ENCODE measurements at places on chromosomes 5 and 9.

GRCh38 chr5:1570975-1571374 is 47.2 kb upstream of the LPCAT1 start:
- no peak overlapping the region for H3K4me3 ChIP-seq
- 0 out of 2 replicates have a peak, but pooled peaks cover 2% of the 10 kb centered on the region for H3K4me1 ChIP-seq
- no peaks in the 10 kb centered on the region for H3K36me3 ChIP-seq
- no peak for DNase-seq
- H3K27ac ChIP-seq: no peak overlapping the region
- no peaks in the 10 kb centered on the region for H3K27me3 ChIP-seq

DNA sequence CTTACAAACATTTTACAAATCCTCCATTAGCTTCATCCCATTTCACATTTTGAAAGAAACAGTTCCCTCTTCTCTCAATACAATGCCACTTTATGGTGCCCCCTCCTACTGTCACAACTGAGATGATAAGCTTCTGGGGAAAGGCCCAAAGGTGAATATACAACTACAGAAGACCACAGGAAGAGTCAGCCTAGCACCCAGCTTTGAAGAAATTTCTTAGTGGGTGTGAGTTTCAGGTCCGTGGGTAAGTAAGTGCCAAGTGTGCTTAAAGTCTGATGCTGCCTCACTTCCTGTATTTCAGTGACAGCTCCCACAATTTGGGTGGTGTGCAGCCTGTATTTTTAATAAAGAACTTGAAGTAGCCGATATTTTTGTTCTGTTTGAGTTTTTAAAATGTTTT is 68.1 kb downstream of the ARHGEF28 start:
- H3K36me3 ChIP-seq: no peaks in the 10 kb centered on the region
- no peak overlapping the region for H3K27ac ChIP-seq
- H3K4me3 ChIP-seq: no peak overlapping the region
- H3K4me1 ChIP-seq: peaks cover 12% of the 10 kb centered on the region

- DNase-seq: no peak
- H3K4me1 ChIP-seq: no peaks in the 10 kb centered on the region
- no peak overlapping the region for H3K4me3 ChIP-seq
- H3K27me3 ChIP-seq: peaks cover 81% of the 10 kb centered on the region
- no peaks in the 10 kb centered on the region for H3K36me3 ChIP-seq
Measured at GRCh38 chr9:138114501-138115245, 237.1 kb downstream of the CACNA1B start.

DNA sequence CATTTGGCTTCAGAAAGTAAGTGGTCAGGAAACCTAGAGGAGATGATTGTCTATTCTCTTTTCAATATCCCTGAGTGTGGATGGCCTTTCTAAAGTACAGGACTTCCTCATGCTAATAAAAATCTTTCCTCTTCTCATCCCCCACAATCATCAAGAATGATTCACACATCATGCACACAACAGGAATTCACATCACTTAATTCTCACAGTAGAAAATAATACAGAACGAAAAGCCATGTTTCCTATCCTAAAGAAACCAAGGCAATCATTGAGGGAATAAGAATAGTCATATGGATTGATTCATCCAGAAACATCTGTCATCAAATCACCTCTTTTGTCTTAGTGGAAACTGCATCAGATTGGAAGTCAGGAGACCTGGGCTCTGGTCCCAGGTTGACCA is 203.1 kb upstream of the PIK3R1 start:
- no peaks in the 10 kb centered on the region for H3K4me1 ChIP-seq
- no peak overlapping the region for H3K27ac ChIP-seq
- H3K27me3 ChIP-seq: no peaks in the 10 kb centered on the region

DNA sequence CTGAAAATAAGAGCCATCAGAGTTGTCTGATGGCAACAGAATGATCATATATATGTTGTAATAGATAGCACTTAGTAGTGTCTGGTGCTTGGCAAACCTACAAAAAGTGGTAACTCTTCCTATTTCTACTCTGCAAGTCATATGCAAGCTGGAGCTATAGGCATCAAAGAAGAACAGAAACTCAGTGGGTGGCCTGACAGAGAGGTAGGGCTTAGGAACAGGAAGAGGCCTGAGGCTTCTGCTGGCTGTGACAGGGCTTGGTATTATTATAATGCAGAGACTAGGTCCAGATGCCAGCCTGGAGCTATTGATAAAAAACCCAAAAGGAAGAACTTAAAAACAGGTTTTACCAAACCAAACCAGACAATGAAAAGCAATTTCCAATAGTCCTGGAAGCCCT is 4.4 kb upstream of the DIAPH1 start:
- no peaks in the 10 kb centered on the region for H3K36me3 ChIP-seq
- no peaks in the 10 kb centered on the region for H3K27me3 ChIP-seq
- H3K27ac ChIP-seq: peak overlapping the region; percentile 77
- H3K4me3 ChIP-seq: peak overlapping the region; percentile 14
- DNase-seq: peak; percentile 84

DNA sequence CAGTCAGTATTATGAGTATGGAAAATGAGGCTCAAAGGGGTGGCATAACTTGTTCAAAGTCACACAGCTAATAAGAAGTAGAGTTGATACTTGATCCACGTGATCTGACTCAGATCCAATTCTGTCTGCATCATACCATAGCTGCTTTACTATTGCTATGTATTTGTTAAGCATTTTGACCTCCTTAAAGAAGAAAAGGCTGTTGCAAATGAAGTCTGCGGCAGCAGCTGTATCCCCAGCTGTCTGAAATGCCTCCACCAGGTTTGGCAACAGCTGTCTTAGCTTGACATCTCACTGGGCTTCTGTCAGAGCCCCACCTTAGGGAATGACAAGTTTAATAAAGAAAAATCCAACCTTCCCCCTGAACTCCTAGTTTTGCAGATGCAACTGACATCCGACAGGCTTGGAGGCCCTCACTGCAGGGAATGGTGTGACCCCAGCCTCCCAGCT is 75.6 kb upstream of the SLC44A1 start:
- H3K27me3 ChIP-seq: no peaks in the 10 kb centered on the region
- H3K4me3 ChIP-seq: no peak overlapping the region
- no peaks in the 10 kb centered on the region for H3K36me3 ChIP-seq
- H3K27ac ChIP-seq: no peak overlapping the region
- DNase-seq: no peak

DNA sequence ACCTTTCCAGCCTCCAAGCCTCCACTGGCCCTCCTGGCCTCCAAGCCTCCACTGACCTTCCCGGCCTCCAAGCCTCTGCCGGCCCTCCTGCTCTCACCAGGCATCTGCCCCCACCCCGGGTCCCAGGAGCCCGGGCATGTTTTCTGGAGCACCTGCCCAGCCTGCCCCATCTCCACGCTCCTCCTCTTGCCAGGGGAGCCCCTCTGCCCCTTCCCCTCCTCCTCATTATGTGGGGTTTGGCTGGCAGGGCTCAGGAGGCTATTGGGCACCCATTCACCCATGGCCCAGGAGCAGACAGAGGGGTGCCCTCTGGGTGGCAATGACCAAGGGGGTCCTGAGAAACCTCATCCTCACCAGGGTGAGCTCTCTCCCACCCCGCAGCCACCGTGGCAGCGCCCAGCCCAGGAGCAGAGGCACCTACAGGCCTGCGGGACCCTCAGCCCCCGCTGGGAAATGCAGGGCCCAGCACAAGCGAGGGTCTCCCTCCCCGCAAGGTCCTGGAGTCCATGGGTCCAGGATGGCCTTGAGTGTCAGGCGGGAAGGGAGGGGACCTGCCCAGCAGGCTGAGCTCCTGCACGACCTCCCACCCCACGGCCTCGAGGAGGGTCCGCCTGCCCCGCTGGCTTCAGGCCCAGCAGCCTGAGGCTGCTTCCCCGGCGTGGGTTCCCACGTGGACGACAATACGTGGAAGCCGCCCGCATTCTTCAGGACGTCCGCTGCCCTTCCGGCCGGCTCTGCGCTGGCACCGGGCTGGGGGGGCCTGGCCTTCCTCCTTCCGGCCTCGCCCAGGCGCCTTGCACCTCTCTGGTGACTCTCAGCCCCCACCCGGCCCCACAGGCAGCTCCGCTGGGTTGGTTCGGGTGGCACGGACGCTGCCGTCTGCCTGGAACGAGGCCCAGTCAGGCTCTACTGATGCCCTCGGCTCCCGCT is 51.4 kb upstream of the NRARP start:
- H3K4me3 ChIP-seq: no peak overlapping the region
- H3K27ac ChIP-seq: no peak overlapping the region
- no peak for DNase-seq
- peaks cover 56% of the 10 kb centered on the region for H3K27me3 ChIP-seq
- no peaks in the 10 kb centered on the region for H3K4me1 ChIP-seq

DNA sequence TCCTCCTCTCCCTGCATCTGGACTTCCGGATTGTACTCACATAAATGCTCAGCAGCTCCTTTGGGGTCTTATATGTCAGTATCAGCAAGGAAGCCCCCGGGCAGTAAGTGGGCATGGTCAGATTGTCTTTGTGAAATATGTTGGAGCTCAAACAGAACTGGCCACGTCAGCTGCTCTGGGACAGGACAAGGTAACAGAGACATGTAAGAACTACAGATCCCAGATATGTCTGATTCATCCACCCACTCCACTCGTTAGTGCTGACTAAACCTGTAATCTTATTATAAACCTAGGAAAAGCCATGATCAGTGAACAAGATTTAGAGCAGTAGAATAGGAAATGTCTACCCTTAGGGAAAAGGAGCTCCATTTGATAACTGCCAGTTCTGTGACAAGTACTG is 561.8 kb downstream of the CETN3 start:
- H3K4me1 ChIP-seq: no peaks in the 10 kb centered on the region
- H3K36me3 ChIP-seq: no peaks in the 10 kb centered on the region

DNA sequence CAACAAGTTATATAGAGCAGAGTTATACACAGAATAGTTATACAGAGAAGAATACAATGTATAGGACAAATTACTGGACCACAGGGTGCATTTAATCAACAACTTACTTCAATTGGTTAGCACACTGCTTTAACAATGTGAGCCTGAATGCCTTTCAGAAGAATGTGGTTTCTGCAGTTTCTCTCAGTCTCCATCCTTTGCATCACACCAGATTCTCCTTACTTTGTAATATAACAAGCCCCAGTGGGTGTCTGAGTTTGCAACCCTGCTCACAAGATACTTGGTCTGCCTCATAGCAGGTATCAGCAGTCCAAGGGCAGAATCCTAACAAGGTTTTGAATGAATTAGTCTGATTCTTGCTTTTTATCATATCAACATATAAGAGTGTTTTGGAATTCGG is 114.6 kb downstream of the GABRB2 start:
- no peaks in the 10 kb centered on the region for H3K27me3 ChIP-seq
- no peak overlapping the region for H3K27ac ChIP-seq
- DNase-seq: no peak

GRCh38 chr9:128409978-128410377 is 10.7 kb upstream of the CERCAM start:
- no peaks in the 10 kb centered on the region for H3K4me1 ChIP-seq
- no peak for DNase-seq
- no peaks in the 10 kb centered on the region for H3K36me3 ChIP-seq

DNA sequence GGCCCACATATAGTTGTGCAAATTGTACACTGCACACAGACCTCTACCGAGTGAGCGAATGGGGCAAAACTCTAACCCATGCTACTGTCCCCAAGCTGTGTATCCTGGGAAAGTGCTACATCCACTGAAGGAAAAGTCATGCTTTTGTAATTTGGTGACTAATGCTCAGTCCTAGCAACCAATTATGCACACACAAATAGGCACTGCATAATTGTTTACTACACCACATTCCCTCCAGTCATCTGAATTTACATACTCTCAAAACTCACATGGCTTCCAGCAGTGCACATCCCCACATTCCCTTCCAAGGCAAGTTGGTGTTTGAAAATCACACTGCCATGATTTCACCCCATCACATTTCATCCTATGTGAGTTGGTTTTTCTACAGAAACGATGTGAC is 125.9 kb upstream of the OSMR start:
- H3K4me3 ChIP-seq: no peak overlapping the region
- H3K4me1 ChIP-seq: no peaks in the 10 kb centered on the region
- no peak overlapping the region for H3K27ac ChIP-seq
- no peaks in the 10 kb centered on the region for H3K36me3 ChIP-seq

- DNase-seq: no peak
- H3K4me1 ChIP-seq: no peaks in the 10 kb centered on the region
- H3K27me3 ChIP-seq: no peaks in the 10 kb centered on the region
- no peak overlapping the region for H3K4me3 ChIP-seq
Measured at GRCh38 chr9:341634-342421, 127.2 kb downstream of the DOCK8 start.

GRCh38 chr9:128882677-128883603 is 1.0 kb downstream of the LRRC8A start:
- H3K4me1 ChIP-seq: peaks cover 4% of the 10 kb centered on the region
- H3K27ac ChIP-seq: peak overlapping the region; percentile 58
- H3K27me3 ChIP-seq: no peaks in the 10 kb centered on the region
- DNase-seq: no peak

DNA sequence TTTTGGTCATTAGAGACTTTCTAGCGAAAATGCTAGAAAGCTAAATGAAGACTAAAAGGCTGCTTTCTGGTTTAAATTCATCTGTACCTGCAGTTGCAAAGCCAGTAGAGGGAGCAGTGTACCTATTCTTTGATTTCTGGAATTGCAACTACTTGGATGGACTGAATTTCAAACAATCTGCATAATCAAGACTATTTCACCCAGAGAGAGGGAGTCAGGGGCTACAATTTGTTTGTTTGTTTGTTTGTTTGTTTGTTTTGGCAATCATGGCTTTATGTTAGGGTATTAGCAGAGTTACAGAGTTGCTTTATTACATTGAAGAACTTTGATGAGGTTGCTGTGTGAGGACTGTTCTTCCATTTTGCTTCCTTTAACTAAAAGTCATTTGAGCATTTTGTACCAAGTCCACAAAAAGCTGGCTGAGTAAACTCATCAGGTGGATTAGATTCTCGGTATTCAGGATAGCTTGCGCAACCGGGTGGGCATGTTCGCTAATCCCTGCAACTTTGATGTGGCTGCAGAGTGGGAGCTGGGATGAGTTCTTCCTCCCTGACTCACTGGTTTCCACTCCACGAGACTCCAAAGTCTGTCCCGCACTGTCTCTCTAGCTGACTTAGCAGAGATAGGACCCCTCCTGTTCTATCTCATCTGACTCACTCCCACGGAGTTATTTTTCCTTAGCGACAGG is 80.0 kb upstream of the TUT7 start:
- no peak overlapping the region for H3K4me3 ChIP-seq
- no peaks in the 10 kb centered on the region for H3K27me3 ChIP-seq
- peak; percentile 51 for DNase-seq
- H3K4me1 ChIP-seq: no peaks in the 10 kb centered on the region
- H3K36me3 ChIP-seq: no peaks in the 10 kb centered on the region
- H3K27ac ChIP-seq: no peak overlapping the region

DNA sequence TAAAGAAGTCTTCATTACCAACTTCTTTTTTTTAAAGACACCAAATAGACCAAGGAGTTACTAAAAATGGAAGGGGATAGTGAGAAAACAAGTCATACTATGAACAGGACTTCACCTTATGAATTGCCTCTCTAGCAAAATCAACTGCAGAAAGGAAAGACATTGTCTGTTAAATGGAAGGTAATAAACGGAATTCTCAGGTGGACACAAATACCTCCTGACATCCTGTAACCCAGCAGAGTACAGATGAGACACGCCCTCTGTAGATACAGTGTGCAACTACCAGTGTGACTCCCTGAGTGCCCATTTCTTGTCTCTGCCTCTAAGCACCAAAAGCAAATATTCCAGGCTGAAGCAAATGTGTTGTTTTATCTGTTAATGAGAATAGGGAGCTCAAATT is 12.2 kb upstream of the PLPP1 start:
- no peaks in the 10 kb centered on the region for H3K27me3 ChIP-seq
- no peak overlapping the region for H3K4me3 ChIP-seq
- no peaks in the 10 kb centered on the region for H3K36me3 ChIP-seq
- no peaks in the 10 kb centered on the region for H3K4me1 ChIP-seq
- H3K27ac ChIP-seq: no peak overlapping the region

- H3K4me3 ChIP-seq: no peak overlapping the region
- no peak for DNase-seq
- no peaks in the 10 kb centered on the region for H3K36me3 ChIP-seq
Measured at GRCh38 chr5:66744040-66744439, 147.8 kb downstream of the MAST4 start.

Measured in MM.1S (cell line).